ENCODE measurements at places on chromosomes 2 and 18.

GRCh38 chr2:62501794-62502500, 4.0 kb downstream of the TMEM17 start:
- DNase-seq: no peak

DNA sequence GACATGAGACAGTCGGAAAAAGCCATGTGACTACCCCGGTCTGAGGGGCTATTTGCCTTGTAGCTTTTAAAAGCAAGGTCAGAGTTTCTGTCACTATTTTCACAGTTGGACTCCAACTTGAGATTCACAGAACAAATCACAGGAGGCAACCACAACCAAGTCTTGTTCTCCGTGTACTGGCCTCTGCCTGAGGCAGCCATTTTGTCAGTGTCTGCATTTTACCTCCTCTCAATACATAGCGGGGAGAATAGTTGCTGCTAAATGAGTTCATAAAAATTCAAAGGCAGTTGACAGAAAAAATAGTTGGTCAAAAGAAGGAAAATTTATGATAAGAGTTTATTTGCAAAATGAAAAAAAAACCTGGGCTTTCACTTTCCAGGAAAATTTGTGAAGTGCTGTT, 501.4 kb downstream of the CCDC85A start:
- DNase-seq: no peak

DNA sequence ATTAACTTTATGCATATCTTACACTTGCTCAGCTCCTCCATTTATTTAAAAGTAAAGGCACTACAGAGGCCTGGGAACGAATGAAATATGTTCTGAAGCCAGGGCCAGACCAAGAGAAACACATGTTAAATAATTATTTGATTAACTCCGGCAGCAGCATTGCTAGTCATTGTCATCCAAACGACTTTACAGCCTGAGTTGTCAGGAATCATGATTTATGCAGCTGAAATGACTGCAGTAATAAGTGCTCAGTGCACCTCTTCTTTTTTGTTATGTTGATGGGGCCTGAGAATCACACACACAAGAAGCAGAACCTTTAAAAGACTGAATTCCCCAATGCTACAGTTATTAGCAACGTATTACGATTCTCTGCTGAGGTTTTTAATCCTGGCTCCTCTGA, 58.9 kb downstream of the EPHA4 start:
- DNase-seq: no peak

DNA sequence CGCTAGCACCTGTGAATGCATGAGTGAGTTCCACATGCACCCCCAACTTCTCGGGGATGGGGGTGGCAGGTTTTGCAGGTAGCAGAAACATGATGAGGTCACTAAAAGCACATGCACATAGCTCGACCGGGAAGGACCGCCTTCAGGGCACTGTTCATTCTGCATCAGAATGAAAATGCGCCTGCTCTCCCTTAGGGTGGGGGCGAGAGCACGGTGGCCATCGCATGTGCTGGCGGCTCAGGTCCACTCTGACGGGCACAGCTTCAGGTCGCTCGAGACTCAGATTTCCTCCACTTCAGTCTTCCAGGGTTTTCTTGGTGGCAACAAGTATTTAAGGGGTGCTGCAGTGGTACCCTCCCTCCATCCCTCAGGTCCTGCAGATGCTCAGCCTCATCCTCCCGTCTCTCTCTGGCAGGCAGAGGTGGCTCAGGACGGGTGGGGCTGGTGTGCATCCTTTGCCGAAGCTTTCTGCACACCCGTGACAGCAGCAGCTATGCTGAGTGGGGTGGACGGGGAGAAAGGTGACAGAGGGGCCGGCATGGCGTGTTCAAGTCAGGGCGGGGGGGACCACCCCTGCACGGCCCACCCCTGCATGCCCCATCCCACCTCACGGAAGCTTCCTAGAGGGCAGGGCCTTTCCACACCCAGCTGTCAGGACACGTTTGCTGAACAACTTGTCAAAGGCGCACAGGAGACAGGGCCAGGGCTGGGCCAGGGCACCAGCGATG, 14.8 kb downstream of the KCNIP3 start:
- no peak for DNase-seq

GRCh38 chr18:29060349-29060748, 883.4 kb upstream of the CDH2 start:
- no peak for DNase-seq

- no peak for DNase-seq
Observed at GRCh38 chr2:101400048-101400447, 12.7 kb upstream of the CREG2 start.
